ENCODE measurements at places on chromosomes 2 and 18.

DNA sequence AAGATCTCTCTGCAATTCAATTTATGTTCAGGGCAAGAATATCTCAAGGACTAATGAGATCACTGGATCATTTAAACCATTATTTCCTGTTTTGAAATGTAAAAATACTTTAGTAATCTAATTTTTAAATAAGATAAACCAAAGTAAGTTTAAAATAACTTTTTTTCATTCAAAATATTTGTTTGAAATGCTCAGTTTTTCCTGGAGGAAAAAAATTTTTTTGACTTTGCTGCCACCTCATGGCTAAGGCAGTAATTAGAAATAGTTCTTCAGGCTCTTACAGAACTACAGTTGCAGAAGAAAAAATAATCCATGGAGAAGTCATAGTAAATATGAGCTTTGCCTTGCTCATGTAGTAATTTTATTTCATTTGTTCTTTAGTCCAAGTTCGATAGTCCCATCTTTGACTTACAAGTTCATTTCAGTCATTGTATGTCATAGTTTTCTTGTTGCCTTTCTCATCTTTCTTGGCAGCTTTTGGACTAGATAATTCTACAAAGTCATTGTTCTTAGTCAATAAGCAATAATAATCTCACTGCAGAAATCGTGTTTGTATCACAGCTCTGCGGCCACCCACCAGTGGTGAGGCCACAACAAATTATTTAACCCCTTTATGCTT lies 127.4 kb downstream of the DPP4 start:
- DNase-seq, result peak; percentile 26

- no peak for DNase-seq
Measured at GRCh38 chr2:197908156-197908555, 103.8 kb downstream of the PLCL1 start.

GRCh38 chr2:233142355-233142897 lies 82.3 kb downstream of the INPP5D start:
- peak; percentile 17 for DNase-seq

DNA sequence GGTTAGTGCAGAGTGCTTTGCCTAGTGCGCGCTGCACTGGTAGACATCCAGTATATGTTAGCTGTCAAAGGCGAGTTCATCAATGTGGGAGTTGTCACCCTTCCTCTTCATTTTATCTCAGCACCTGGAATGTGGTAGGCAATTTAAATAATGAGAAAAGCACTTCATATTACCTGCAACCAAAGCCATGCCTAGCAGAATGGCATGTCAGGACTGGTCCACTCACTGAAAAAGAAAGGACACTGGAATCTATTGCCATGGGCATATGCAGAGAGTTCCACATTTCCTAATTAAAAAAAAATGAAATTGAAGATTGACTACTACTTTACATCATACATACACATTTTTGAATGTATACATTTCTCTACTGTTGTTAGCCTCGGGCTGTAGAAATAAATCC lies 139.6 kb downstream of the PAX3 start:
- no peak for DNase-seq

- no peak for DNase-seq
Measured at GRCh38 chr2:121118951-121119350, 166.1 kb downstream of the TFCP2L1 start.

DNA sequence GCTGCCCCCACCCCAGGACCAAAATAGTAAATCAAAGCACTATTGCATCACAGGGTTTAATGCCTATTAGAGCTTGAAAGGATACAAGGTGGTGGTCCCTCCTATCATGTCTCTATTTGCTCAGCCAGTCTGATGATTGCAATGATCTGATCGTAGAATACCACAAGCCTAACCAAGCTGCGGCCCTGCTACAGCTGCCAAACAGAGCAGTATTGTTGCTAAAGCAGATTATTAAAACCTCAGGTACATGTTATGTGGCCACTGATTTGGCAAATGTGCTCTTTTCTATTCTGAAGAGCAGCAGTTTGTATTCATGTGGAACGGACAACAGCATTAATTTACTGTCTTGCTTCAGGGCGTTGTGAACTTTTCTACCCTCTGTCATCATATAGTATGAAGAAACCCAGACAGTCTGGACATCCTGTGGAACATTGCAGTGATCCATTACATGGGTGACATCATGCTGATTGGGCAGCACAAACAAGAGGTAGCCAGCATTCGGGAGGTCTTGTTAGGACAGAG lies 8.4 kb upstream of the VAPA start:
- DNase-seq, result no peak

DNA sequence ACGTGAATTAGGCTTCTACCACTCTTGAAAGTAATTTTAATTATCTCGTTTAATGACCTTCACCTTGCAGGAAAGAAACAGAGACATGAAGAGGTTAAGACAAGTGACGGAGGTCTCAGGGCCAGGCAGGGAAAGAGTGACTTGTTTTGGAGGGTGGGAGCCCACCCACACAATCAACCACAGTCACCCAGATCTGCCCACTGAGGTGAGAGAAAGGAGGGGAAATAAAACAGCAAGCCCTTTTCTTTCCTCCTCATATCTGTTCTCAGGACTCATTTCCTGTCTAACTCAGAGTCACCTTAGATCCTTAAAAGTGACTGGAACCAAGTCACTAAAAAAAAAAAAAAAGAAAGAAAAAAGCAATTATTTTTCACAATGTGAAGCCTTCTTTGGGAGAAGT lies 26.8 kb downstream of the ATP8B1 start:
- no peak for DNase-seq

GRCh38 chr18:2797951-2798350 lies 48.9 kb upstream of the EMILIN2 start:
- DNase-seq, result no peak

DNA sequence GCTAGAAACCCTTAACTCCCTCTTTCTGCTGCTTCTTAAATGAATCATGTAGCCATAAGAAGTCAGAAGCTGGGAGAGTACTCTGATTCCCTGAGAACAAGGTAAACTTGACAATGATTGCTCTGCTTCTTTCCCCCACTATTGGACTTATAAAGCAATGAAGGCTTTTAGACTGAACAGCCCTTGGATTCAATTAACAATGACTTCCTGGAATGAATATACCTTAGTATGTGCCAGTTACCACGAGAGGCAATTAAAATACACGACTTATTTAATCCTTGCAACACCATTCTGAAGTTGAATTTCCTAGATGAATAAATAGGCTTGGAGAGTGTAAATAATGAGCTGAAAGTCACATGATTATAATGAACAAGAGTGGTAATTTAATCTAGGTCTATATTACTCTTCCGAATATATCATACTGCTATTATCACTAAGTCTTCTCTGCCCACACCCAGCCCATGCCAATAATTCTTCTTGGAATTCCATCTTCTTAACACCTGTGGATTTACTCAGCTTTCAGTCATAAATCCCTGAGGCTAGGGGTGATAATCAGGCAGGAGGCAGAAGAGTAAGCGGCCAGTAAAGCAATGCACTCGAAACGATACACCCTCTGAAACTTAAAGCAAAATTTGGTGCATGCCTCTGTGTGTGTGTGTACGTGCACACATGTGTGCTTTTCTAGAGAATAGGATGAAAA lies 170.2 kb downstream of the ATAD2B start:
- no peak for DNase-seq

- DNase-seq, result no peak
Measured at GRCh38 chr2:99722476-99722875, 232.7 kb upstream of the REV1 start.

- DNase-seq, result peak; percentile 43
Measured at GRCh38 chr2:63790906-63791305, 50.8 kb upstream of the UGP2 start.

GRCh38 chr2:109457794-109458193 lies 156.0 kb downstream of the SEPTIN10 start:
- DNase-seq, result peak; percentile 28

GRCh38 chr18:52869942-52870907 lies 530.2 kb downstream of the DCC start:
- peak; percentile 71 for DNase-seq

- DNase-seq, result no peak
Measured at GRCh38 chr2:176747506-176747905, 465.1 kb upstream of the HNRNPA3 start.

DNA sequence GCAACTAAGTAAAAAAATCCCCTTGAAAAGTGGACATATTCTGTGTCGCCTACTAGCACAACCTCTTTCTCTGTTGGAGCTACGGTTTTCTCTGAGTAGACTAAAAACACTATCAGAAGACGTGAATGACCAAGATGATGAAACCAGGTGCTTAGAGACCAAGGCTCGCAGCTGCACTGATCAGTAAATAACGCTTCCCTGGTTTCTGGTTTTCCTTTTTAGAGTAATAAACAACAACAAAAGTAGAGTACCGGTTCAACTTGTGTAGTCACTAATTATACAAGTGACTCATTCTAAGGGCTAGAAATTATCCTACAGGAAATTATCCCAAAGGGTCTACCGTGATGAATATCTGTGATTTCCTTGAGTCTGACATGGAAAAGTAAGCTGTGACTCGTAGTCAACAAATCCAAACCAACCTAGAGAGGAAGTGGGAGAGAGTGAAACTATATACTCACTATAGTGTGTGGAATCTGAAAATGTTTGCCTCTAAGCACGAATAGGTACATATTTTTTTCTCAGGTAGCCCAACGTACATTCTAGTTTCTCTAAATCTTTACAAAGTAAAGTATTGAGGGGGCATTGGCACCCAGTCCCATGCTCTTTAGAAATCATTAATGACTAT lies 17.8 kb downstream of the RASGRP3 start:
- no peak for DNase-seq

GRCh38 chr2:24745825-24746224 lies 47.4 kb downstream of the PTRHD1 start:
- DNase-seq, result no peak

- DNase-seq, result no peak
Measured at GRCh38 chr18:48678237-48679115, 139.6 kb downstream of the CTIF start.

- peak; percentile 18 for DNase-seq
Measured at GRCh38 chr18:48229552-48229981, 179.6 kb downstream of the ZBTB7C start.

DNA sequence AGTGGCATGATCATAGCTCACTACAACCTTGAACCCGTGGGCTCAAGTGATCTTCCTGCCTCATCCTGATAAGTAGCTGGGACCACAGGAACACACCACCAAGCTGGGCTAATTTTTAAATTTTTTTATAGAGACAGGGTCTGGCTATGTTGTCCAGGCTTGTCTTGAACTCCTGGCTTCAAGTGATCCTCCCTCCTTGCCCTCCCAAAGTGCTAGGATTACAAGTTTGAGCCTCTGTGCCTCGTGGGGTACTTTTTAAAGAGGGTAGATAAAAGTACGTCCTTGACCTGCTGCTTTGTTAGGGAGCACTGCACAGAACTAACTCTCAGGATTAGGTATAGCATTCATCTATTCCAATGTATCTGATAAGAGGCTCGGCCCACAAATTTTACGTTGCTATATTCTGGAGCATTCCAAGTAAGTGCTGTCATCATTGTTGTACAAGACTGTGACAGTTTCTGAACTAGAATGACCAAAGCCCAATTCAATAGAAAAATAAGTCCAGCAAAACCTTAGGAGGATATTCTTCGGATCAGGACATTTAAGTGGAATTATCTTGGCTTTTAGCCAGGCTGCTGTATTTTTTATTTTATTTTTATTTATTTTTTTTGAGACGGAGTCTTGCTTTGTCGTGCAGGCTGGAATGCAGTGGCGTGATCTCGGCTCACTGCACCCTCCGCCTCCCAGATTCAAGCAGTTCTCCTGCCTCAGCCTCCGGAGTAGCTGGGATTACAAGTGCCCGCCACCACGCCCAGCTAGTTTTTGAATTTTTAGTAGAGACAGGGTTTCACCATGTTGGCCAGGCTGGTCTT lies 4.1 kb downstream of the MTCL1 start:
- no peak for DNase-seq

DNA sequence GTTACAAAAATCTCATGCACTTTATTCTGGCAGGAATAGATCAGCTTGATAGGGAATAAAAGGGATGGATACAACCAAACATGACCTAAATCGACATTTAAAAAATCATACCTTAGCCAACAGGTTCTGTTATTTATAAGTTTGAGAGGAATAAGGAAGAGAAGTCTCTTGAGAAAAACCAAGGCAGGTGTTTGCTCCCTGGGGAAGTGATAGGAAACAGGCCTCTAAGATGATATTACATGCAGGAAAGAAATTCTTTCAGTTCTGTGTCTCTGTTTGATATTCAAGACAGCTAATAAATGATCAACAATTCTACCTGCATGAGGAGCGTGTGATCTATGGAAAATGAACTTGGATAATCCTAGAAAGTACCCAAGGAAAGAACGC lies 184.8 kb upstream of the ZEB2 start:
- no peak for DNase-seq

DNA sequence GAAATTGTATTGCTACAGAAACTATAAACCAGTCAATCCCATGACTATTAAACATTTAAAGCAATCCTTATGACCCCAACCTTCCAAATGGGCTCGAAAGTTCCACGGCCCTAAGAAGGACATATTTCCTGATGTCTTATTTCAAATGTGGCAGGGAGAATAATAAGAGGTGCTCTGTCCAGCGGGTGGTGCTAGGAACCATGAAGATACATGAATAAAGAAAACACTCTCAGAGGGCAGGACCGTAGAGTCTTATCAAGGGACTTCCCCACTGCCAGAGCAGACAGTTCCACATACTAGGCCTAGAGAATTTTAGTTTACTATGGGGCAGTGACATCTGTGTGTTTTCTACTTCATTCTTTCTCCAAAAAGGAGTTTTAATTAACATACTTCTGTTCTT lies 187.1 kb upstream of the PIK3C3 start:
- peak; percentile 63 for DNase-seq

DNA sequence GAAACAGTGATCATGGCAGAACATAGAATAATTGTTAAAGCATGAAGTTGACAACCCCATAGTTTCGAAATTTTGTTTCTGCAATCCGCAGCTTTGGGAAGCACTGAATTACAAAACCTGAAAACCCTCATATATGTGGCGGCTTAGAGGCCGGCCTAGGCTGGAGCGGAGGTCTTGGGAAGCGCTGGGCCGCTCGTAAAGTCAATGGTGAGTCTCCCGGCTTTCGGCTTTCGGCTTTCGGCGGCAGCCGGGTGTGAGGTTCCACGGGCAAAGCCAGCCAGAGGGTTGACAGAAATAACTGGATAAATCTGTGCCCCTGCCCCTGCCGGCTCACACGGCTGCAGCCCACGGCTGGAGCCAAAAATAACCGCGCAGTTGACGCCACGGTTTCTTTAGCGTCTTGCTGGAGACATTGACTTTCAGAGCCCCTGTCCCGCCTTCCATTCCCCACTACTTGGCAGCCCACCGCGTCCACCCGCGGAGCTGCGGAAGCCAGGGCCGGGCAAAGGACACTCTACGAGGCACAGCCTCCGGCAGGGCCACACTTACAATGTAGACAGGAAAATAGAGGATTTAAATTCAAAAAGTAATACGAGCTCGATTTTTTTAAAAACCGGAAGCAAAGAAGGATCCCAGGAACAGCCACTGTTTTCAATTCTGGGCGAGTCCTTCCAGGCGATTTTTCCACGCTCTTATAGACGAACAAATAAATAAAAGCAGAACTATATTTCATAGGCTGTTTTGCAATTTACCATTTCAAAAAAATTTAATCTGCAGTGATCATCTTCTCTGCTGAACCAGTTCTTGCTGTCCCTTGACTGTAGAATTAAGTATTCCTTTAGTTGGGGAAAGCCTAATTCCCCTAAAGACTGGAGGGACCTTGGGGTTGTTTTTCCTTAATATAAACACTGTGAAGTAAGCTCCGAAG lies 28.3 kb upstream of the ATP6V1B1 start:
- peak; percentile 65 for DNase-seq

- no peak for DNase-seq
Measured at GRCh38 chr18:58738322-58738721, 67.1 kb downstream of the MALT1 start.

- DNase-seq, result peak; percentile 32
Measured at GRCh38 chr18:13216711-13217465, 1.7 kb upstream of the LDLRAD4 start.

GRCh38 chr2:231409776-231410175 lies 14.3 kb downstream of the B3GNT7 start:
- DNase-seq, result no peak

Data from mesendoderm (in vitro differentiated cells).